ENCODE measurements at places on chromosomes 11 and 22.

- DNase-seq, result no peak
Measured at GRCh38 chr11:9838961-9839360, 175.1 kb downstream of the SWAP70 start.

DNA sequence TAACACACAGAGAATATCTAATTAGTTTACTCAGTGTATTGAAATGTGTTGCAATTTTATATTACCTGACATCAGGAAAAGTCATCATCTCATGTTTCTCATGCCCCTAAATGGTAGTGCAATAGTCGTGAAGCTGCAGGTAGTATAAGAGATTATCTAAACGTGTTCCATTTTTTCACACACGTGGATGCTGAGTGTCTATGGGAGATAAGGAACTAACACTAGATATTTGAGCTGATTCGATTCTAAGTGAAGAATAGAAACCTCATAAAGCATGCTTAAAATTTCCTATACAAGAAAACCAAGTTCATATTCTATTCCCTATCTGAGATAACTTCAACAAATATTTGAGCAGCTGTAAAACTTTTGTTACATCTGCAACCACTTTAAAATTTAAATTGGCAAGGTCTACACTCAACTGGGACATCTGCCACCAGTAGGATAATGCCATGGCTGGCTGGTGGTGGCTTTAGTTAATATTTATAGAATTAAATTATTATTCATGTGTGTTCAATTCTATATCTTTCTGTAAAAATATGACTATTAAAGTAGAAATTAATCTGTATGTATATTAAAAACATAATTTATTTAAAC is 388.8 kb downstream of the LUZP2 start:
- DNase-seq, result no peak

- DNase-seq, result no peak
Measured at GRCh38 chr11:109507331-109507730, 85.3 kb downstream of the C11orf87 start.

DNA sequence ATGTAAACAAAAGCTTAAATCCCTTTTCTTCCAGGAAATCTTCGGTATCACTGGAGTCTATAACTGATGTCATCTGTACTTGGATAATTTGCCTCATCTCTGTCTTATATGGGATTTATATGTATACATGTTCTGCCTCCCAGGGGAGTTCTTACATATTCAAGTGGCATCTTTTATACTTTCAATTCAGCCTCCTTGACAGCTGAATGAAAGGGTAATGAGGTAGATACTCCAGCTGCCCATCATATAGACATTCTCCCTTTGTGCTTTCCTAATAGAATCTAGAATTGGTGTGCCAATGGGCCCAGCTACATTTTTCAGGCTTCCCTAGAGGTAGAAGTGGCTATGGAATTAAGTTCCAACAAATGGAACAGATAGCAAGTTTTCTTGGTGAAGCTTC is 223.8 kb downstream of the LRRC4C start:
- no peak for DNase-seq

DNA sequence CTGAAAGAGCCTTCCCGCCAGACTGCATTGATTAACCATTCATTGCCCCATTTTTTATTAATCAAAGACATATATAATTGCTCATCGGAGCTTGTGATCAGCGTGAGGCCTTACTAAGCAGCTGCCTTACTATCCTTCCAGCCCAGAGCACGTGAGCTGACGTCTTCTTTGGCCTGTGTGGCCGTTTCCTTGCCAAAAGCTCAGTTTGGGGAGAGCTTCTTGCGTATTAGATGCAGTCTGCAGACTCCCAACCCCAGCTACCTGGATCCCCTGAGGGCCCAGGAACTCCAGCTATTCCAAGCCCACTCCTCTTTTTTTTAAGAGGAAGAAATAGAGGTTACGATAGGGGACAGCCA is 784 bp upstream of the SLC43A3 start:
- no peak for DNase-seq

DNA sequence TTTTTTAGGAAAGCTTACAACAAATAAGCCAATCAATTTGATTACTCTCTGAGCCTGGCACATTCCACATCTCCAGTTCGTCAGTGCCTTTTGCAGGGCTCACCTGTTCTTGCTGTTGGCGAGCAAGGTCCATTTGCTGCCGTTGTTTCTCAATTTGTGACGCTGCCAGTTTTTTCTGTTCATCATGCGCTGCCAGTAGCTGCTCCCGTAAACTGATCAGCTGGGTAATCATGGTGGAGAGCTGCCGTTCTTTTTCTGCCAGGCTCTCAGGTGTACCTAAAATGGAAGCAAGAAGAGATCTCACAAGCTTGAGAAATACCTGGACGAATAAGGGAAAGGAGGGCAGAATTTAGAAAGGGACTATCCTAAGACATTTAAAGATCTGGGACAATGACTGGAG is 169.7 kb downstream of the SOX6 start:
- no peak for DNase-seq

Measured in D721Med (cell line).